Activated CD8-positive, alpha-beta memory T cell treated with anti-CD3 and anti-CD28 coated beads for 1 hour (primary cell): ENCODE measurements at places on chromosomes 5 and 9.

GRCh38 chr9:83199240-83199639 lies 136.3 kb upstream of the RASEF start:
- no peak for DNase-seq

- no peak for DNase-seq
These were observed 3.3 kb upstream of the OR2V1 start for GRCh38 chr5:181134259-181134658.

DNA sequence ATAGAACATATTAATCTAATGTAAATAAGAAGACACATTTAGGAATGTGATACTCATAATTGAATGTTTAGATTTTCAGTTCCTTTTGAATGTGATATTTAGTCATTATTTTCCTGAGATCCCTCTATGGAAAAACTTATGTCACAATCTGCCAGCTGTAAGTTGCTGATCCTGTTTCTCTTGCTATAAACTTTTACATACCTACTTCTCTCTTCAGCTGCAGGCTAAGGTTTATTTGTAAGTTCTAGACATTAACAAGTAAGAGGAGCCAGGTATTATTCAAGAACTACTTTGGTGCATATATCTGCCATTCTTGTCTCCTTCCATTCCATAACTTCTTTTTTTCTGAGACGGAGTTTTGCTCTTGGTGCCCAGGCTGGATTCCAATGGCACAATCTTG lies 462.4 kb downstream of the PRR16 start:
- DNase-seq, result no peak

DNA sequence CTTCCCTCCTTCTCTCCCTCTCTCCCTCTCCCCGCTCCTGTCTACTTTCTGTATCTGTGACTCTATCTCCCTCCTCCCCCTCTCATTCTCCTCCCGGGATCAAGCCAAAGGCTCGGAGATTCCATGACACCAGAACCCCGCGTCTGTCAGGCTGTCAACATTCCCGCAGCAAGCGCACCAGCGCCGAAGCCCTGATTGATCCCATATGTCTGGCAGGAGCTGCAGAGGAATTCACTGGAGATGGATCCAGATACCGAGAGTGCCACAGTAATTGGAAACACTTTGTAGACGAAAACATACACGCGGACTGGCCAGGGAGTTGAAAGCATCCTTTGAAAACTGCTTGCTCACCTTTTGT lies 300 bp upstream of the SVEP1 start:
- no peak for DNase-seq

- DNase-seq, result no peak
These were observed 97.9 kb downstream of the EFNA5 start for GRCh38 chr5:107572715-107573368.

DNA sequence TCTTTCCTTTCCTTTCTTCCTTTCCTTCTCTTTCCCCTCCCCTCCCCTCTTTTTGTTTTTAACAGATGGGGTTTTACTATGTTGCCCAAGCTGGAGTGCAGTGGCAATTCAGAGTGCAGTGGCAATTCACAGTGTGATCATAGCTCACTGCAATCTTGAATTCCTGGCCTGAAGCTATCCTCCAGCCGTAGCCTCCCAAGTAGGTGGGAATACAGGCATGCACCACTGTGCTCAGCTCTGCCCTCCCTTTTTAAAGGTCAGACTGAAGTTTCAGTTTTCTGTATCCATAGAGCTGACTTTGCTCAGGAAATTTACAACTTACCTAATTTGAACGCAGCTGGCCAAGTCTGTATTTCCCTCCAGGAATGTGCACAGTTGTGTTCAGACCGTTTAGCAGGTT lies 696 bp downstream of the CCL28 start:
- no peak for DNase-seq

DNA sequence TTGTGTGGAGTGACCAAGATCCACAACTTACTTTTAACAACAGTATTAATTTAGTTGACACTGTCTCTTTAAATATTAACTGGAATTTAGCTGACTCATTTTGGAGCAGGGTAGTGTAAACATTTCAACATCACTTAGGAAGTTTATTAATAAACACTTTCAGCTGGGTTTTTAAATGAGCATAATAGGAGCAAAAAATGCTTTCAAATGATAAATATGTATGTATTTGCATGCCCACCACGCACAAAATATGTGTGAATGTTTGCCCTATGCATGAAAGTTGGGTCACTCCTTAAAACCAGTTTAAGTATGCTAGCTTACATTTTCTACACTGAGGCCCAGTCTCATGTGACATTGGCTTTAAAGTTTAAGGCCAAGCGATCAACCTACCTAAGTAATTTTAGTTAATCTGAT lies 2.9 kb downstream of the ZFAND5 start:
- no peak for DNase-seq

- DNase-seq, result no peak
These were observed 22.6 kb downstream of the MAP3K1 start for GRCh38 chr5:56837956-56838355.

DNA sequence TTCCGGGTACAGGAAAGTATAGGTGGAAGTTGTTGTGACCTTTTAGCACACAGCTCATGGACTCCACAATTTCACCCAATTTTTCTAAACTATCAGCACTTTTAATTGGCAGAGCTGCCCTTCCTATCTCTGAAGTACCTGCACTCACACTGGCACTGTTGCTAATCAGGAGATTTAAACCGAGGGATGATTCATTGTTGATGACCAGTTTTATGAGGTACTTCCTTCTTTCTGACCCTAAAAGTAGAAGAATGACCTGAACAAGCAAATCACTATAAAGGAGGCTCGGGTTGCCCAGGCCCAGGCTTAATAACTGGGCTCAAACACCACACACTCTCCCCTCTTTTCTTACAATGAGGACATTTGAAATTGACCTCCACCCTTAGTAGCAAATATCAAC lies 105.9 kb downstream of the KCNN2 start:
- DNase-seq, result no peak

DNA sequence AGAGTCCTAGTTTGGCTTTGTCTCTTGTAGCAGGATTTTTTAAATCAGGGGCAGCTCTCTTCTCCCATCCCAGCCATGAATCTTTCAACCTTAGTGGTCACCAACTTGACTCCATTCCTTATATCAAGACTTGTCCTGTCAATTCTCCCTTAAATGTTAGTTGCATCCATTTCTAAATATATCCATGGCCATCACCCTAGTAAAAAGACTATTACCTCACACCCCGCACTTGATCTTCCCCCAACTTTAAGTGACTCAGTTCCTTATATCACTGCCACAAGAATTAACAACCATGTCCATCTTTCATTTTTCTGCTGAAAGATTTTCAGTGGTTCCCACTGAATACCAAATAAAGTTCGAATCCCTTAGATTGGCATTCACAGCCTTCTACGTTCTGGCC lies 67.0 kb downstream of the STX17 start:
- DNase-seq, result no peak

DNA sequence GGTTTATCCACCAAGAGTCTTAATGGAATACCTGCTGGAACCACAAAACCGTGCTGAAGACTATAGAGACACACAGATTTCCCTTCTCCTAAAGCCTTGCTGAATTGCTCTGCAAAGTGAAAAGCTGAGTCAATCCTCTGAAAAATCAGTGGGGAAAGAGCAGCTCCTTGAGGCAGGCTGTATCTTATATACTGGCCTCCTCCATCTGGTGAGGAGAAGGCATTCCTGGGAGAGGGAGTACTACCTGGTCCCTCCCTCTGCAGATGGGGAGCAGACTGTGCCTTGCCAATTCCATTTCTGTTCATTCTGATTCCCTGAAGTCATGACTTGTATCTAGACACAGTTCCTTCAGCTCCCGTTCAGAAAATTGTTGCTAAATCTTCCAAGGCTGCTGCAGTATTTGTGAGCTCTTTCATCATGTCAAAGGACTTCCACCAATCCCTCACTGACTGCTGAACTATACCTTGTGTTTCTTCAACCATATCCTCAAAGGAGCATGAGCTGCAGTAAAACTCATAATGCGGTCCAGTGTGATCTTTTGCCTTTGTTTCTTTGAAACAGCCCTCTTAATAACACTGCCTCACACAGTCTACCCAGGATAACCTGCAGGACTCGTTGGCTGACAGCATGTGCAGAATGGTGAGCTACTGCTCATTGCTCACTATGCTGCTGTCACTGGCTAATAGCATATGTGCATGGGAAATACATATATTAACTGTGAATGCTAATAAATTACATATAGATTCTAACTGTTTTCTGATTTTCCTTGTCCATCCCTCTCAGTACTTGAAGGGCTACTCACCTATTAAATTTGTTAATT lies 84.5 kb downstream of the FOXD1 start:
- DNase-seq, result no peak

GRCh38 chr9:128484686-128485413 lies 19.7 kb upstream of the GLE1 start:
- DNase-seq, result no peak

- no peak for DNase-seq
These were observed 62.5 kb downstream of the IPO11 start for GRCh38 chr5:62475072-62475471.

DNA sequence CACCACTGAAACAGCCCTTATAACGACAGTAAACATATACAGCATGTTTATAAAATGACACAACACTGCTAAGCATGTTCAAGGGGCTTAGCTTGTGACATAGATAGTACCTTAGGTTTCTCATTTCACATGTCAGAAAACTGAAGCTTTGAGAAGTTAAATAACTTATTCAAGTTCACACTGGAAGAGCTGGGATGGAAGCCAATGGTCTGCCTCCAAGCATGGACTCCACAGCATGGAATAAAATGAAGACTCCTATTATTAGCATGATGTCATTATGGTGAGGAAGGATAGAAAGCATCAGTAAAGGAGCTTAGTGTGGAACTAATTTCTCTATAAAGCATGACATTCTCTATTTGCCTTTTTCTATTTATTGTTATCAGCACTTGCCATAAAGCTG lies 316.7 kb downstream of the PLK2 start:
- no peak for DNase-seq

DNA sequence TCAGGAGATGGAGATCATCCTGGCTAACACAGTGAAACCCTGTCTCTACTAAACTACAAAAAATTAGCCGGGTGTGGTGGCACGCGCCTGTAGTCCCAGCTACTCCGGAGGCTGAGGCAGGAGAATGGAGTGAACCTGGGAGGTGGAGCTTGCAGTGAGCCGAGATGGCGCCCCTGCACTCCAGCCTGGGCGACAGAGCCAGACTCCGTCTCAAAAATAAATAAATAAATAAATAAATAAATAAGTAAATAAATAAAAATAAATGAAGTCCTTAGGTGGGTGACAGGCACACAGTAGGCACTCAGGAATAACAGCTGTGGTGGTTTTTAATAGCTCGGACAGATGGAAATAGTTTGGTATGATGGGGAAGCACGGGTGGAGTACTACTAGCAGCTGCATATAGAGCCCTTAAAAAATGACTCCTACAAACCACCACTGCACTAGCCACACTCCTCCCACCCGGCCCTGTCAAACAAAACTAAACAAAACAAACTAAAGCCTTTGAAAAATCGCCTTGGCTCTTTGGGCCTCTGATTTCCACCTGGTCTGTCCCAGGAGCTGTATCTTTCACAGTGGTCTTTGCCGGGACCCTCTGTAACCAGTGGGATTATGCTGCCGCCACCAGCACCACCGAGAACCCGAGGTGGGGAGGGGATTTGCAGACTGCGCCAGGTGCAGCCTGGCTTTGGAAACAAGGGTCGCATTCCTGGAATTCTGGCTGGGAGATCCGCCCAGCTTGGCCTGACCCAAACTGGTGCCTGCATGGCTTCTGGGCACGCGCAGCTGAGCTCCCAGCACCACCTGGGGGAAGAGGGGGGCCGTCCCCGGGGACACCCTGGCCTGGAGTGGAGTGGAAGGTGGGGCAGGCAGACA lies 5.1 kb upstream of the WDR5 start:
- no peak for DNase-seq

DNA sequence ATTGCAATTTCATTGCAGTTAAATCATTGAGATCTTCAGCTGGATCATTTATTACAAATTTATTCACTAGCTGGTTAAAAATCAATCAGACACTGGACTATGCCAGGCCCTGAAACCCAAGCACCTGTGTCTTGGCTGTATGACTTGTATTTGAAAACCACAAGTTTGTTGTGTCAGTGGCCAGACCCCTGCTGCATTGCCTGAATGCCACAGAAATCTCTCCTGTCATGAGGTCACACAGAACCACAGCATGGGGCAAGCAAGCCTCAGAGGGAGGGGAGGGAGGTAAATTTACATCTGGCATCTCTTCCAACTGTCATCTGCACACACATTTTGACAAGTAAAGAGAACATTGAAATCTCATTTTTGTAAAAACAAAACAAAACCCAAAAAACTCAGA lies 90.0 kb downstream of the ARRDC3 start:
- DNase-seq, result no peak

- DNase-seq, result no peak
These were observed 75.1 kb downstream of the OXCT1 start for GRCh38 chr5:41795125-41795524.

GRCh38 chr9:130327070-130327780 lies 61.7 kb downstream of the HMCN2 start:
- no peak for DNase-seq

DNA sequence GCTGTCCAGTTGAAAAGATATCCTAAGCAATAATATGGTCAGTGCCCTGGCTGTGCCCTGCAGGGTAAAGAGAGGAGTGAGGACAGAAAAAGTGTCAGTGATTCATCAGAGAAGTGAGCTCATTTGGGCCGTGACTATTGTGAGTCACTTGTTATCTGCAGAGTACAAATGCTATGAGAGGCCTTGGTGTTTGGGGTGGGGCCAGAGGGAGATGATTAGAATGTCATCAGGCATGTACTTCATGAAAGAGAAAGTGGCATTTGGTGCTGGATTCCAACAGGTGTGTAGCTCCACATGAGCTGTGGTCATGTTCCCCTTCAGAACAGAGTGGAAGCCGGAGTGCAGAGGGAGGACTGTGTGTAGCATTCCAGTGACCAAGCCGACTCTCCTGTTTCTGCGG lies 174.1 kb downstream of the KDM4C start:
- DNase-seq, result no peak

- no peak for DNase-seq
These were observed 57.7 kb upstream of the SHB start for GRCh38 chr9:38126730-38127129.

- DNase-seq, result no peak
These were observed 726 bp downstream of the DAP start for GRCh38 chr5:10760096-10760920.

DNA sequence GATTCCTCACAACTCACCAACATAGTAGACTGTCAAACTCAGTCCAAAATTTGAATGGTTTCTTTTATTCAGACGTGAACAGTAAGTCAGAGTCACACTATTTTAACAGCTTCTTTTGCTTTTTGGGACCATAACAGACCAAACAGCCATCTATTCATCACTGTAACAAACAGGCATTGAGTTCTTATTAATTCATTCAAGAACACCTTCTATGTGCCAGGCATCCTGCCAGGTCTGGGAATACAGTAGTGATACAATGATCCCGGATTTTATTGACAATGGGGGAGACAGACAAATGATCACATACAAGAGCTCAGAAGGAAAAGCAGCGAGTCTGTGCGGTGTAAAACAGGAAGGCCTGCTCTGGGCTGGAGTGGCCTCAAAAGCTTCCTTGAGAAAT lies 153.3 kb upstream of the ERCC6L2 start:
- DNase-seq, result no peak

DNA sequence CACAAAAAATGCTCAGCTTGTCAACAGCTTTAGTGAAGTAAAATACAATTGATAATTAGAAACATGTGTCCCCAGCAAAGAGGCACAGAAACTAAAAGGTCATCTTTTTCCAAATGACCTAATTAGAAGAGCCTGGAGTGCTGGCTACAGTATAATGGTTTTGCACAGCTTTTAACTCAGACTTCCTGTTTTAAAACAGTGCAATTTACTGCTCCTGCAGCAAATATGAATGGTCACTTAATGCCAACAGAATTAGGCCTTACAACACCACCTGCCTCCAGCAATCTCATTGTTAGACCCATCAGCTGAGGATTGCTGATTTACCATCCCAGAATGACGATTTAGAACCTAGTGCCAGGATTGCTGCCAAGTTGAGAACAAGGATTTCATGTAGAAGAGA lies 239.3 kb downstream of the CETN3 start:
- DNase-seq, result no peak
